ENCODE measurements at places on chromosomes 2 and 18. TPM values are rescaled to one million over a fixed set of nuclear protein-coding genes. Genes with fewer than 3 reads are reported as not detected.

Gene AQP4
- not detected for total RNA-seq

Gene AGXT
- not detected for total RNA-seq

Gene C2orf66
- total RNA-seq = 0.32 TPM

Gene KCNJ3
- total RNA-seq = under 0.01 TPM

Gene SLC16A14
- total RNA-seq = 0.11 TPM

Gene GPAT2
- total RNA-seq = not detected

Gene HRH4
- not detected for total RNA-seq

Gene DPP10
- total RNA-seq = not detected

Gene NDUFS1
- 134 TPM for total RNA-seq

Gene TNFAIP6
- total RNA-seq = 20.3 TPM

Gene SCN2A
- 1.3 TPM for total RNA-seq

Gene NMUR1
- total RNA-seq = not detected

Gene ANKRD39
- 13.2 TPM for total RNA-seq

Gene FBXO48
- total RNA-seq = 0.64 TPM

Gene FNDC4
- 25.9 TPM for total RNA-seq

Gene NTSR2
- not detected for total RNA-seq

Gene CLEC4F
- total RNA-seq = not detected

Gene CIAO1
- 112 TPM for total RNA-seq

Gene CDK15
- 45.2 TPM for total RNA-seq

Gene HOXD10
- not detected for total RNA-seq

Gene RIT2
- total RNA-seq = not detected

Gene FAHD2B
- total RNA-seq = 0.23 TPM

Gene IKZF2
- total RNA-seq = 5.1 TPM

Gene LYG2
- total RNA-seq = not detected

Gene GPR45
- total RNA-seq = not detected

Gene CCDC102B
- 9.7 TPM for total RNA-seq

Gene PRKAG3
- not detected for total RNA-seq

All from LHCN-M2 (cell line).